Suppressor macrophage treated with lipopolysaccharide for 4 hours (primary cell): ENCODE measurements at places on chromosomes 1 and 21.

DNA sequence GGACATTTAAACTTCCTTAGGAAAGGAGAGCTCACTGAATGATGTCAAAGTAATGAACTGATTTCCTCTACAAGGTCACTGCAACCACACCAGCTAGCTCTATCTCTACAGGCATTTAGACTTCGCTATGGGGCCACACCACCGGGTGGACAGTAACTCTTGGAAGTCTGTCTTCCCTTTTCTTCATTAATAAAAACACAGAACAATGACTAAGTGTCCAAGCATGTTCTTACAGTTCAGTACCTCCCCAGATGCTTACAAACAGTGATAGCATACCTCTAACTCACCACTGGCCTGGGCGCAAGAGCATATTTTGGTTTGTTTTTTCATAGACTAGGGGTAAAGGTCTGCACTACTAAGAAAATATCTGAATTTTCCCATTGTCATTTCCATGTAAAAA is 54.6 kb downstream of the SIM2 start:
- no peak for DNase-seq

DNA sequence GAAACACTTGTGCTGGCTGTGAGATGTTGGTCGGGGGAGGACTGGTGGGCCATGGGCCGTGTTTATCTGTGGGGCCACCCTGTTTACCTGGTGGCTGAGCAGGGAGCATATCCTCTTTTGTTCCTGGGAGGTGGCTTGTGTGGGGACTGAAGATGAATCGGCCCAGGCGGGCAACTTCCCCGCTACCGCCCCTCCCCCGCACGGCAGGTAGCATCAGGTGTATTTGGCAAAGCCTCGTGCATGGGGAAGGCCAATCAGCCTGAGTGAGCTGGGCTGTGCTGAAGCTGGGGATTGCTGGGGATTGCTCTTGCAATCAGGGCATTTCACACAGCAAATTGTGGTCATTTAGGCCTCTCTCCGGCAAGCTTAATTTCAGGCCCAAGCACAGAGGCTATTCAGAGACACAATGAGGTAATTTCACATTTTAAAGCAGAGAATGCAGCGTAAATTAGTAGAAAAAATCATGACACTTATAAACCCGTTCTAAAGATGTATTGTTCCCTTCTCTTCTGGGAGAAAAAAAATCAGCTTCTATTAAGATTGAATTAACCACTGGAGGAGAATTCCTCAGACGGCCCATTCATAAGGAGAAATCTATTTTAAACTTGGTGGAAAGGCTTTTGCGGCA is 197.7 kb upstream of the POU3F1 start:
- no peak for DNase-seq

GRCh38 chr1:233151861-233152260 is 143.7 kb downstream of the PCNX2 start:
- no peak for DNase-seq

DNA sequence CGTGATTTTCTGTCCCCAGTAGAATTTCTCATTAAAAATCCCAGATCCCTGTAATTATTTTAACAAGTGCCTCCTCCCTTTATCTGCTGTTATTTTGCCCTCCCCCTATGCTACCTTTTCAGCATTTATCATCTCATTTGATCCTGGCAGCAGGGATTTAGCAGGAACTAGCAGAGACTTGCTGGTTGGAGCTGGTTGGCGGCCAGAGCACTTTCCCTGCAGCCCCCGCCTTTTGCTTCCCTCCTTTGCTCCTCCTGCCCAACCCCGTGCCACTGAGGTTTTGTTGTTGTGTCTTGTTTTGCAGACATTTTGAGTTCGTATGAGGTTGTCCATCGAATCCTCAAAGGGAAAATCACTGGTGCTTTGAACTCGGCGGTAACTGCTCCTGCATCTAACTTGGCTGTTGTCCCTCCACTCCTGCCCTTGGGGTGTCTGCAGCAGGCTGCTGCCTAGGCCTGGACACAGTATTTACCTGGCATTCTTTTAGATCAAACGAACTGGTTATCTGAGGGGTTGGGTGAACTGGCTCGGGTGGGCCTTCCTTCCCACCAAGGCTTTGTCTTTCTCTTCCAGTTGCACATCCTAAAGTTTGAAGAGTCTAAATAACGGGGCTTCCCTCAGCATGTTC is 11.2 kb downstream of the UBE2Q1 start:
- no peak for DNase-seq
